GM19239 (cell line): ENCODE measurements at places on chromosomes 12 and 14.

DNA sequence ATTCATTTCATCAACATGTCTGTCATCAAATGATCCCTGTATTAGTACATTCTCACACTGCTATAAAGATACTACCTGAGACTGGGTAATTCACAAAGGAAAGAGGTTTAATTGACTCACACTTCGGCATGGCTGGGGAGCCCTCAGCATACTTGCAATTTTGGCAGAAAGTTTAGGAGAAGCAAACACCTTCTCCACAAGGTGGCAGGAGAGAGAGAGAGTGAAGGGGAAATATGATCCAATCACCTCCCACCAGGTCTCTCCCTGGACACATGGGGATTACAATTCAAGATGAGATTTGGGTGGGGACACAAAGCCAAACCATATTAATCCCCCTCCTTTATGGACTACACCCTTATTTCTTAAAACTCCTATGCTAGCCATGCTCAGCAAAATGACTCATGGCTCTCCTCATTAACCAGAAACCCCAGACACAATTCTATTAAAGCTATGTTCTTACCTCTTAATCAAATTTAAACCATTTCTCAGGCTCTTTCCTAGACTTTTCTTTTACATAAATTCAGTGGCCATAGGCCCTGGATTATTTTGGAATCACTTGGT is 932.3 kb downstream of the FLRT2 start:
- no peak for DNase-seq

DNA sequence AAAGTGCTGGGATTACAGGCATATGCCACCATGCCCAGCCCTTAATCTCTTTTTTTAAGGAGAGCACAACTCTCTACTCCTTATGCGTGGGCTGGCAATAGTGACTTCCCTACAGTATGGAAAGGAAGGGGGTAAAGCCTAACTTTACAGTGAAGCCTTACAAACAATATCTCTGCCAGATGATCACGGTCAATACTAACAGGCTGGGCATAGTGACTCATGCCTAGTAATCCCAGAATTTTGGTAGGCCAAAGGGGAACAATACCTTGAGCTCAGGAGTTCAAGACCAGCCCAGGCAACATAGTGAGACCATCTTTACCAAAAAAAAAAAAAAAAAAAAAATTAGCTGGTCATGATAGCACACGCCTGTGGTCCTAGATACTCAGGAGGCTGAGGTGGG is 5.6 kb downstream of the PYM1 start:
- DNase-seq: no peak

- no peak for DNase-seq
Observed at GRCh38 chr14:33979613-33980276, 28.9 kb upstream of the EGLN3 start.

- DNase-seq: no peak
Observed at GRCh38 chr14:70894868-70895267, 12.4 kb upstream of the PCNX1 start.

GRCh38 chr14:35986219-35986573 is 160.1 kb downstream of the BRMS1L start:
- peak; percentile 5 for DNase-seq
